ENCODE measurements at places on chromosomes 16 and 17.

- no peak for DNase-seq
Observed at GRCh38 chr16:76656994-76657393, 379.8 kb downstream of the CNTNAP4 start.

DNA sequence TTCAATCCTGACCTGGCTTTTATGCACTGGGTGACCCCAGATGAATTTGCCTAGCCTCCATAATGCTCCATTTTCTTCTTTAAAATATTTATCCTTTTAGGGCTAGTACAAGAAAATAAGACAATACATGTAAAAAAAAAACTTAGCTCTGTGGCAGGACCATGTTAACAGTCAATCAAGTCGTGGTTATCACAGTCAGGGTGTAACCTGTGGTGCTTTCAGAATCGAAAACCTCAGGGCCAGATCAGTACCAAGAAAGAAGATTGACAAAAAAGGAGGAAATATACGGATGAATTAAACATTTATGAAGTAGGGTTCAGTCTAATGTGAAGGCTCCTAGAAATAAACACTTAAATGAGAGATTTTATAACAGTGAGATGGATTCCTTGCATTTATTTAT is 347.2 kb upstream of the MAF start:
- DNase-seq: no peak

GRCh38 chr16:85123891-85124635 is 11.8 kb upstream of the CIBAR2 start:
- no peak for DNase-seq

GRCh38 chr17:68198931-68199836 is 48.7 kb upstream of the AMZ2 start:
- DNase-seq: no peak

GRCh38 chr16:89700649-89701424 is 668 bp downstream of the SPATA2L start:
- DNase-seq: no peak

- no peak for DNase-seq
Observed at GRCh38 chr16:23124315-23124714, 24.9 kb downstream of the USP31 start.

DNA sequence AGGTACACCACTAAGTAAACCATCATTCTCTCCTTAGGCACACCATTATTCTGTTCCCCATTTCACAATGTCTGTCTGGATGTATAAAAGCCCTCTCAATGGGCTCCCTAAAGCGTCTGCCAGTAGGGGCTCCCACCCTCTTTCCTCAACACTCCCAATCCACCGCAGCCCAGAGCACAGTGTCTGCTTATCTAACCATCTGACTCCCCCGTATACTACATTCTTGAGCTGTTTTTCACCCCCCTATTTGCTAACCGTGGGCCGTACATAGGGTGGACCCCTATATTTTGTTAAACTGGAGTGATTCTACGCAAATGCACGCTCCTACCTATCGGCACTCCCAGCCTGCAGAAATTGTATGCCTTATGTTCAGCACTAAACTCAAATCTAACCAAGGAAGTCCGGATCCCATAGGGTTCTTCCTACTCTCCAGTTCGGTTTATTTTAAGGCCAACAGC is 685 bp upstream of the PSMD3 start:
- DNase-seq: no peak

GRCh38 chr17:75755205-75755901 is 9.6 kb downstream of the GALK1 start:
- no peak for DNase-seq

DNA sequence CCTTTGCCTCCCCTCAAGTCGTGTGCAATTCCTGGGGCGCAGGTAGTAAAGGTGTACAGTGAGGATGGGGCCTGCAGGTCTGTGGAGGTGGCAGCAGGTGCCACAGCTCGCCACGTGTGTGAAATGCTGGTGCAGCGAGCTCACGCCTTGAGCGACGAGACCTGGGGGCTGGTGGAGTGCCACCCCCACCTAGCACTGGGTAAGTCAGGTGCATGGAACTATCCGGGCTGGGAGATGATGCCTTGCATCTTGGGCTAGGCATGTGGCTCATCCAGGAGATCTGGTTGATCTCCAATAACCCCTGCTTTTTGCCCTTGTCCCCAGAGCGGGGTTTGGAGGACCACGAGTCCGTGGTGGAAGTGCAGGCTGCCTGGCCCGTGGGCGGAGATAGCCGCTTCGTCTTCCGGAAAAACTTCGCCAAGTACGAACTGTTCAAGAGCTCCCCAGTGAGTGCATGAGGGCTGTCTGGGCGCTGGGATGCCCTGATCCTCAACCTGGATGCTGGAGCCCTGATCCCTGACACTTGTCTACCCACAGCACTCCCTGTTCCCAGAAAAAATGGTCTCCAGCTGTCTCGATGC is 5.2 kb downstream of the GRB7 start:
- DNase-seq: no peak

DNA sequence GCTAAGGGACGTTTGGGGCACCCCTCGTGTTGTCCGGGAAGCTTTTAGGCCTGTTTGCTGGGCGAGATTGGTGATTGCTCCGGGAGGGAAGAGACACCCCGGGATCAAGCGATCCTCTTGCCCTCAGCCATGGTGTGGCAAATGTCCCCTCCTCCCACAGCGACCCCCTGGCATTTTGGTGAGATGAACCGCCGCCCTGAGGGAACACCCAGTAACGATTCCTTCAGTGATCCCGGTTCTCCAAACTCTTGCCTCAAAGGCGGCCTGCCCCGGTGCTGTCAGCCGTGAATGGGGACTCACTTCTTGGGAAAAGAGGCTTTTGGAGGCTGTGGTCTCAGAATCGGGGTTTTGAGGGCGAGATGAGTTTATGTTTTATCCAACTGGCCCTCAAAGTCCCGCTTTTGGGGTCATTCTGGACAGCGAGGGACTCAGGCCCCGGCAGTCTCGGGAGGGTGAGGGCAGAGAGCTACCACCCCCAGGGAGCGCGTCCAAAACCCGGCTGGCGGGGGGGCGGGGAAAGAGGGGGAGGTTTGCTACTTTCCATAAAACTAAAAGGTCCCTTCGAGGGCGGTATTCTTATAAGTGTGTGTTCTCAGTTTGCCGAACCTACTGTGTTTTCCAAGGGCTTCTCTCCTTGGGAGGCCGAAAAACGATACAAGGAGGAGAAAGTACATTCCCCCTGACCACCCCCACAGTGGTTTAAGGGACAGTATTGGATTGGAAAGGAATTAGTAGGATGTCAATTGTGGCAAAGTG is 232.7 kb downstream of the MRTFB start:
- DNase-seq: no peak

DNA sequence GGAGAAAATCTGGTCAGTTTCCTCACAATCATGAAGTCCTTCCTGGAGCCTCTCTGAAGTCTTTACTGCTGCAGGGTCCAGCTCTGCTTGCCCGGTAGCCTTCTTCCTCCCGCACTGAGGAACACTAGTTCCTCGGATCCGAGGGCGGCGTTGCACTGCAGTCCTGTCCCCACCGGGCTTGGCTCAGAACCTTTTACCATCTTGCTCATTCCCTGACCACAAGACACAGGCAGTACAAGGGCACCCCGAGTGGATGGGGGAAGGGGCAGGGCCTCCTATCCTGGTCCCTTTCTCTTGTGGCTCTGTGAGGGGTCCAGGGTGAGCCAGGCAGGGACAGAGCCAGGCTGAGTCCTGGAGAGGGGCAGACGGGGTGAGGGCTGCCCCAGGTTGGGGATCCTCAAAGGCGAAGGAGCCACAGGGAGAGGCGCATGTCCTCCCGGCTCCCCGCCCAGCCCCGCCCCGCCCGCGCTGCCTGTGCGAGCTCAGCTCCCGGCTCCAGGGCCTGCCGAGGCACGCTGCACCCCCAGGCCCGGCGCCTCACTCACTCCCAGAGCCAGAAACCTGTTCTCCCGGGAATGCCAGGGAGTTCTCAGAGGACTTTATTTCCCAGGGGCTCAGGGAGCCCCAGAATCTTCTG is 1.5 kb downstream of the FOXN1 start:
- DNase-seq: no peak

DNA sequence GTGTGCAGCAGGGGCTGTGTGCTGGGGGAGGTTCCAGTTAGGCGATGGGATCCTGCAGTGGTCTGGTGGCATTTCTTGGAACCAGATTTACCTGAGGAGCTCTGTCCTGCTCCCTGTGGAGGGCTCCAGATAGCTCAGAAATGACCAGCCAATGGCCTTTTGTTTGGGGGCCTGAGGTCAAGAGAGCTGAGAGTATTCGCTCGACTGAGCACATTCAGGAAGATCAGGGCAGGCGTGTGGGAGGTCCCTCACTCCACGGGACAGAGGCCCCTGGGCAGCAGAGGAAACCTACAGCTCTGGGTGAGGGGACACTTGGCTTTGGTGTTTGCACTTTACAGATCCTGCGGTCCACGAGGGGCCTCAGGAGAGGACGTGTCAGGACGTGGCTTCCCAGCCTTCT is 18.2 kb downstream of the DEF8 start:
- no peak for DNase-seq

GRCh38 chr16:50697881-50698767 is 4.7 kb downstream of the NOD2 start:
- no peak for DNase-seq

DNA sequence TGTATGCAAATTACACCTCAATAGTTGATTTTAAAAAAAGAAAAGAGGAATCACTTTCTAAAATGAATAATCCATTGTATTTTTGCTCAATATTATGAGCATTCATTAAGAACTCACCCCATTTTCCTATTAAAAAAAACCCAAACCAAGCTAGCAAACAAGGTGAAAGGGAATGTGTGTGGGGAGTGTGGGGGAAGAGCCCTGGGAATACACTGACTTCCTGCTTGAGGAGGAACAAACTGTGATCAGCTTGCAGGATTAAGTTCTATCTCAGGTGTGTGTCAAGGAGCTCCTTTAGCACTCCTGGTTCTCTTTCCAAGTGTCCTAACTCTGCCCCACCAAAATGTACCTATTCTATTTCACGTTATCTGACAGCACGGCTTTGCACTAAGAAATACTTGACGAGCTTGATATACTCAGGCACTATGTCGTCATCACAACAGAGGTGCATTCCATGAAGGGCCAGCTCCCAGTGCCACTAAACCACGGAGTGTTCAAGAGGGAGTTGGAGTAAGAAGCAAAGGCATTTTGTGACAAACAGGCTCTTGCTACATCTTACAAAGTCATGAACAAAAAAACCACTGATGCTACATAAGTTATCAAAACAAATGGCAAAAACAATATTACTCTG is 73.2 kb downstream of the MYH10 start:
- DNase-seq: no peak

GRCh38 chr17:76714822-76715495 is 4.2 kb upstream of the MXRA7 start:
- peak; percentile 82 for DNase-seq

DNA sequence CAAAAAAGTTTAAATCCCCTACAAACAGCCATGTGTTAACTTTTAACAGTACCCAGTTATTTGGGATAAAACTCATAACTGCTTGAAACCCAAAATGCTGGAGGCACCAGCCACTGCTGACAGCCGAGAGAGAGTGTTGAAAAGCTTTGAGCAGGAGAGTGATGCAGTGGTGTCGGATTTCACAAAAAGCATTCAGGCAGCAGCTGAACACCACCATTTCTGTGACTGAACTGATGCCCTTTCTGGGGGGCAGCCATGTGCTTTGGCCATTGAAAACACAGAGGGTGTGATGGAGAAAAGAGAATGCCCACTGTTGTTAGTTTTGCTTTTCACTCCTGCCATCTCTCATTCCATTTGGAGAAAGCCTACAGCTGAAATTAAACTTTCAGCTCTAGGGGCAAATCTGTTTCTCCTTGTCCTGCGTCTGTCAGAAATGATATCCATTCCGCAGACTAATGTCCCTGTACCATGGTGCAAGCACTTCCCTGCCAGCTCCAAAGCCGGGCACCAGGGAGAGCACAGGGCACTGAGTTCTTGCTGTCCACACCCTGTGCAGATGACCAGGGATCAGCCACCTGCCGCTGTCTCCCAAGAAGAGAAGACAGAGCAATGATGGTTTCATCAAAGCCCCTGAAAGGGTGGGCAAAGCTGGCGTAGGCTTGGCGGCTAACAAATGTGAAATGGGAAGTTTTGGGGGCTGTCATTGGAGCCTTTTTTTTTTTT is 16.6 kb upstream of the MLYCD start:
- no peak for DNase-seq
